Spinal cord (tissue), 10 donors: ENCODE measurements at places on chromosomes 1 and 21. TPM values are rescaled to one million over a fixed set of nuclear protein-coding genes. Genes with fewer than 3 reads are reported as not detected.

The S100A13 gene
- 58.3 TPM for polyA plus RNA-seq

The BACE2 gene
- polyA plus RNA-seq: 22.9 TPM

The CLIC6 gene
- polyA plus RNA-seq: 1.2 TPM

The ABCB10 gene
- polyA plus RNA-seq: 18.0 TPM

The CCDC17 gene
- 1.7 TPM for polyA plus RNA-seq

The MAP3K21 gene
- 5.6 TPM for polyA plus RNA-seq

The FAM3B gene
- polyA plus RNA-seq: 0.65 TPM

The CDC42BPA gene
- polyA plus RNA-seq: 51.1 TPM

The BRDT gene
- 0.32 TPM for polyA plus RNA-seq

The CNR2 gene
- polyA plus RNA-seq: 0.05 TPM

The LENEP gene
- 0.39 TPM for polyA plus RNA-seq

The C1QA gene
- 23.3 TPM for polyA plus RNA-seq

The ACBD6 gene
- 68.0 TPM for polyA plus RNA-seq

The FBXO42 gene
- polyA plus RNA-seq: 29.2 TPM

The MX2 gene
- polyA plus RNA-seq: 0.90 TPM
